AG08395 (cell line): ENCODE measurements at places on chromosomes 2 and 18.

GRCh38 chr2:235709124-235709813 lies 215.4 kb downstream of the AGAP1 start:
- peak; percentile 39 for DNase-seq

DNA sequence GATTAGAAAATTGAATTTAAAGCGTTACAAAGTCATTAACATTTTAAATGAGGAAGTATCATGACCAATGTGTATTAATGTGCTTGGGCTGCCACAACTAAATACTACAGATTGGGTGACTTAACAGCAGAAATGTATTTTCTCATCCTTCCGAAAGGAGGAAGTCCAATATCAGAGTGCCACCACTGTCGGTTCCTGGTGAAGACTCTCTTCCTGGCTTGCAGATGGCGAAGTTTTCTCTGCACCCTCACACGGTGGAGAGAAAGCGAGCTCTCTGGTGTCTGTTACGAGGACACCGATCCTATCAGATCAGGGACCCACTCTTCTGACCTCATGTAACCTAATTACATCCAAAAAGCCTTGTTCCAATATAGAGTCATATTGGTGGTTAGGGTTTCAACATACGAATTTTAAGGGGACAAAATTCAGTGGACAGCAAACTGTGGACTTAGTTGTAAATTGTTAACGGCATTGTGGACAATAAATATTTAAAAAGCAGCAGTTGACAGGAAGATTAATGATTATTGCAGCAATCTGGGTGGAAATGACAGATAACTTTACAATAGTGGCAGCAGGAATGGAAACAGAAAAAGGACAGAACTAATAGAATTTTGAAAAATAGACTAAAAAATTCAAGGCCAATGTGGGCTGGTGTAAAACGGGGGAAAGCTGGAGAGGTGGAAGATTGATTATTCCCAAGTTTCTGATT lies 35.1 kb upstream of the CYRIA start:
- no peak for DNase-seq

GRCh38 chr18:36017232-36017631 lies 44.8 kb downstream of the RMP24 start:
- DNase-seq, result no peak

DNA sequence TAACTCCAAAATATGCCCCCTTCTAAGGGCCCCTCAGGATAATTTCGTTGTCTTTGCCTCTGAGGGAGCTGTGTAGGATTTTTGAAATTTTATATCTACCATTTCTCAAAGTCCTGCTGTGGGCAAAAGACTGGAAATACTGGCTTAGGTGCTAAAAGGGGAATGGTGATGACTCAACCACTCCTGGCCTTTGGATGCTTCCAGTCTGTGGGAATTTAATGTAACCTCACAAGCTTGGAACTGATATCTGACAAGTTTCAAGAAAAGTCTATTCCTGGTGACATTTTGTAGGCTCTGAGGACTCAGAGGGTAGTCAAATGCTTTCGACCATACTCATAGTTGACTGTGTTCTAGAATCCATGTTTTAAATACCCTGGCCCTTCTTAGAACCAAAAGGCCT lies 3.4 kb upstream of the APCDD1 start:
- no peak for DNase-seq

- peak; percentile 79 for DNase-seq
These were observed 66.9 kb upstream of the ZNG1B start for GRCh38 chr2:113370478-113371091.

DNA sequence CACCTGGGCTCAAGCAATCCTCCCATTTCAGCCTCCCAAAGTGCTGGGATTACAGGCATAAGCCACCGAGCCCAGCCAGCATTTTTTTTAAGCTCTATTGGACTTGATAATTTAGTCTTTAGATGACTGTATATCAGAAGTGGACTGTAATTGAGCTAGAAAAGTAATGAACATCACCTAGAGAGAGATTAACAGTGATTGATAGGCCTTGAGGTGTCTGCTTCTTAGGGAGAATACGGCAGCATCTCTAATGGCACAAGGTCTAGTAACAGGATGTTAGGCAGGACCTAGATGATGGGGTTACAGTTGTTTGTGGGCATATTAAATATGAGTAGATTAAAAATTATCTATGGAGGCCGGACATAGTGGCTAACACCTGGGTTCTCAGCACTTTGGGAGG lies 17.7 kb upstream of the UGGT1 start:
- DNase-seq, result no peak

DNA sequence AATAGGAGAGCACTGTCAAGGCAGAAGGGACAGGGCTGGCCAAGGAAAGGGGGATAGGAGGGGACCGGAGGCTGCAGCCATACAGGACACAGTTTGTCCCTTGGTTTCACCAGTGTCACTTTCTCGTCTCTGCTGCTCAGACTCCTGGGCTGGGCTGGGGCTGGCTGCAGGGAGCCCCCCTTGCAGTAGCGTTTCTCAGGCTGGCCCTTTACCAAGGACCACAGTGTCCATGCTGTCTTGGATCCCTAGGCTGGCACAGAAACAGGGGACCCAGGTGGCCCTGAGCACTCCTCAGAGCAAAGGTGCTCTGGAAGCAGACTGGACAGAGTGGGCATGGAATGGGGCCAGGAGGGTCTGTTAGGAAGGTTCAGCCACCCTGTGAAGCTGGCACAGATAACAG lies 34.8 kb downstream of the ATOH8 start:
- no peak for DNase-seq

GRCh38 chr18:45850021-45850420 lies 24.5 kb downstream of the SIGLEC15 start:
- DNase-seq, result no peak
